ENCODE measurements at places on chromosomes 12 and 14.

DNA sequence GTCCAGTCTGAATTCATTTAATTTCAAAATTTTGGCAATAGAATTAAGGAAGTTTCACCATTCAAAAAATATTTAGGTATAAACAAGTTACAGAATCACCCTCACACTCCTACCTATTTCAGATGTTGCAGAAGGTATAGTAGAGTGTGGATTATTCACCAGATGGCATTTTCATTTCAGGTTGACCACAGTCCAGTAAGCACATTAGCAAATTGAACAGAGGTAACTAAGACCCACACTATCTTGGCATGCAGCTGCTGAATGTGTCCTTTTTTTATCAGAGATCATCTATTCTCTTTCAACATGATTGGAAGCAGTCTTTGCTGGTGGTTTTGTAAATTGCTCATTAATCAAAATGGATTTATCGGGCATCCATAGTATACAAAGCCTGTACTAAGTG lies 151.8 kb upstream of the GARIN6 start:
- DNase-seq = no peak

DNA sequence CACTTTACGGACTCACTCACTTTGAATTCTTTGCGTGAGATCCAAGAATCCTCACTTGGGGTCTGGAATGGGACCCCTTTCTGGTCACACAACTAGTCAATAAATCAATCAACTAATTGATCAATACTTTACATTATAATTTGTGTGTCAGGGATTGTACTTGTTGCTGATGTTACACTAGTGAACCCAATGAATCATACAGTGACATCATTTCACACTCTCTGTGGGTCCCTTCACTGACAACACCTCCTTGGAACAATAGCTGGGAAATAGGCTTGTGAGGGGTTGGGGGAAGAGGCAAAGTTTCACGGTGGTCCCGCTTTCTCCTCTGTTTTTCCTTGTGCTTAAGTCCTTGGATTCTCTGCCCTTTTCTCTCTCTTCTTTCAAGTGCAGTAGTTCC lies 35.0 kb downstream of the TPH2 start:
- DNase-seq = no peak

DNA sequence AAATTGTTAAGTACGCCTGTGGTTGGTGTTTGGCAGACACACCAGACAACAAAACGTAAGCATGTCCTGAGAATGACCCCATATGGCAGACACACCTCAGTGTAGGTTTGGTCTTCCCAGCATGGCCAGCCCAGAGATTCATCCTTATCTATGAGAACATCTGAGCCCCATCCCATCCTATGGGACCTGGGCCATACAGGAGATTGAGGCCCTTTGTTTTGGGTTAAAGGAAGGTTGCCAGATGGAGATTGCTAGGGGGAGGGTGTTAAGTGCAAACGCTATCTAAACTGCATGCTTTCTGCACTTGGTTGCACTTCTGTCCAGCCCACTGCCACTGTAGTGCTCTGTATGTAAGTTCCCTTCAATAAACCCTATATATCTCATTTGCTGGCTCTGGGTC lies 4.1 kb upstream of the PCNX4 start:
- DNase-seq = no peak

GRCh38 chr12:120061575-120062214 lies 54.9 kb downstream of the RAB35 start:
- DNase-seq = no peak

- DNase-seq = no peak
Observed at GRCh38 chr14:48490756-48491155, 815.4 kb upstream of the MDGA2 start.

GRCh38 chr12:128968668-128969067 lies 115.4 kb downstream of the GLT1D1 start:
- DNase-seq = no peak

- peak; percentile 49 for DNase-seq
Observed at GRCh38 chr12:75322464-75322863, 7.7 kb downstream of the CAPS2 start.

- no peak for DNase-seq
Observed at GRCh38 chr14:56358851-56359614, 220.6 kb upstream of the TMEM260 start.

DNA sequence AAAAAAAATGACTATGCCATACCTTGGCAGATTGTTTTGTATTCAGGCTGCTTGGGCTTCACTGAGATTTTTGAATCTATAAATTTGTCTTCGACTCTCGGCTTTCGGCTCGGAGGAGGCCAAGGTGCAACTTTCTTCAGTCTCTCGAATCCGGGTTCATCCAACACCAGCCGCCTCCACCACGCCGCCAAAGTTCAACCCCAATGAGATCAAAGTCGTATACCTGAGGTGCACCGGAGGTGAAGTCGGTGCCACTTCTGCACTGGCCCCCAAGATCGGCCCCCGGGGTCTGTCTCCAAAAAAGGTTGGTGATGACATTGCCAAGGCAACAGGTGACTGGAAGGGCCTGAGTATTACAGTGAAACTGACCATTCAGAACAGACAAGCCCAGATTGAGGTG lies 12.4 kb upstream of the SPPL3 start:
- DNase-seq = no peak

- DNase-seq = peak; percentile 10
Observed at GRCh38 chr12:29710104-29710503, 73.6 kb downstream of the TMTC1 start.

DNA sequence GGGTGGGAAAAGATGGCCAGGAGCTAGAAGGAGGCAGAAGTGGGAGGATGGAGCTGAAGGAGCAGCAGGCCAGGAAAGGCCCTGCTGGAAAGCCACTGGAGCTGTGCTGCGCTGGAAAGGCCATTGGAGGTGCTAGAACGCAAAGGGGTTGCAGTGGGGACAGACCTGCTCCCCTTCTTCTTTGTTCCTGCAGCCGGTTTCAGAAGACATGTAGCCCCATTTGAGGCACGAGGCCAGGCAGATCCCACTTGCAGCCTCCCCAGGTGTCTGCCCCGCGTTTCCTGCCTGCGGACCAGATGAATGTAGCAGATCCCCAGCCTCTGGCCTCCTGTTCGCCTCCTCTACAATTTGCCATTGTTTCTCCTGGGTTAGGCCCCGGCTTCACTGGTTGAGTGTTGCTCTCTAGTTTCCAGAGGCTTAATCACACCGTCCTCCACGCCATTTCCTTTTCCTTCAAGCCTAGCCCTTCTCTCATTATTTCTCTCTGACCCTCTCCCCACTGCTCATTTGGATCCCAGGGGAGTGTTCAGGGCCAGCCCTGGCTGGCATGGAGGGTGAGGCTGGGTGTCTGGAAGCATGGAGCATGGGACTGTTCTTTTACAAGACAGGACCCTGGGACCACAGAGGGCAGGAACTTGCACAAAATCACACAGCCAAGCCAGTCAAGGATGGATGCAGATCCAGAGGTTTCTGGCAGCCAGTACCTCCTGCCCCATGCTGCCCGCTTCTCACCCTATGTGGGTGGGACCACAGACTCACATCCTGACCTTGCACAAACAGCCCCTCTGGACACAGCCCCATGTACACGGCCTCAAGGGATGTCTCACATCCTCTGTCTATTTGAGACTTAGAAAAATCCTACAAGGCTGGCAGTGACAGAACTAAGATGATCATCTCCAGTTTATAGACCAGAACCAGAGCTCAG lies 2.3 kb upstream of the GPR162 start:
- no peak for DNase-seq

GRCh38 chr14:88660056-88660455 lies 97.2 kb downstream of the ZC3H14 start:
- peak; percentile 7 for DNase-seq

DNA sequence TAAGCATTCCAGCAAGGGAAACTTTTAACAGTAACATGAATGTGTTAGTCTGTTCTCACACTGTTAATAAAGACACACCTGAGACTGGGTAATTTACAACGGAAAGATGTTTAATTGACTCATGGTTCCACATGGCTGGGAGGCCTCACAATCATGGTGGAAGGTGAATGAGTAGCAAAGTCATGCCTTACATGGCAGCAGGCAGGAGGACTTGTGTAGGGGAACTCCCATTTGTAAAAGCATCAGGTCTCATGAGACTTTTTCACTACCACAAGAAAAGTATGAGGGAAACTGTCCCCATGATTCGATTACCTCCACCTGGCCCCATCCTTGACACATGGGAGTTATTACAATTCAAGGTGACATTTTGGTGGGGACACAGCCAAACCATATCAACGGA lies 168.3 kb downstream of the PAH start:
- no peak for DNase-seq

- DNase-seq = peak; percentile 83
Observed at GRCh38 chr12:59383079-59383822, 212.6 kb upstream of the SLC16A7 start.

- DNase-seq = no peak
Observed at GRCh38 chr12:25320123-25321006, 69.6 kb upstream of the KRAS start.

GRCh38 chr14:27917896-27918295 lies 848.7 kb upstream of the FOXG1 start:
- DNase-seq = no peak

- DNase-seq = no peak
Observed at GRCh38 chr12:114245555-114245954, 160.4 kb downstream of the TBX5 start.

- DNase-seq = no peak
Observed at GRCh38 chr12:93191423-93191822, 186.3 kb upstream of the NUDT4 start.

- DNase-seq = no peak
Observed at GRCh38 chr14:68793734-68794129, 865 bp upstream of the ZFP36L1 start.

DNA sequence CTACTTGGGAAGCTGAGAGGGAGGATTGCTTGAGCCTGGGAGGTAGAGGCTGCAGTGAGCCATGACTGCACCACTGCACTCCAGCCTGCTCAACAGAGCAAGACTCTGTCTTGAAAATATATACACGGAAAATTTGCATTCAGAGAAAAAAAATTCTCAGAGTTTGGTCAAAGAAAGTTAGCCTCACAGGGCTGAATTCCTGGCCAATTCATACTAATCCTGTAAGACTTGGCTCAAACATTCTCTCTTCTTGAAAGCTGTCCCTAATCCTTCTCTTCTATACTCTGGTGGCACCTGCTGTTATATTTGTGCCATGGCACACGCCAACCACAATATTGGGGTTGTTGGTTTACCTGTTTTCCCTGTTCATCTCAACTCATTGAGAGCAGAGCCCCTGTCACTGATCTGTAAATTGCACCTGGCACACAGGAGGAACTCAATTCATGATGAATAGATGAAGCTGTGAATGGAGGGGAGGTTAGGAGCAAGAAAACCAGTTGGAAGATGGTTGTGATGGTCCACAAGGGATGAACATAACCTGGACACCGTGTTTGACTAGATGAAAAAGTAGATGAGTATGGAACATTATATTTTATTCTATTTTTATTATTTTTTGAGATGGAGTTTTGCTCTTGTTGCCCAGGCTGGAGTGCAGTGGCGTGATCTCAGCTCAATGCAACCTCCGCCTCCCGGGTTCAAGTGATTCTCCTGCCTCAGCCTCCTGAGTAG lies 36.8 kb upstream of the SPTSSA start:
- DNase-seq = peak; percentile 53

DNA sequence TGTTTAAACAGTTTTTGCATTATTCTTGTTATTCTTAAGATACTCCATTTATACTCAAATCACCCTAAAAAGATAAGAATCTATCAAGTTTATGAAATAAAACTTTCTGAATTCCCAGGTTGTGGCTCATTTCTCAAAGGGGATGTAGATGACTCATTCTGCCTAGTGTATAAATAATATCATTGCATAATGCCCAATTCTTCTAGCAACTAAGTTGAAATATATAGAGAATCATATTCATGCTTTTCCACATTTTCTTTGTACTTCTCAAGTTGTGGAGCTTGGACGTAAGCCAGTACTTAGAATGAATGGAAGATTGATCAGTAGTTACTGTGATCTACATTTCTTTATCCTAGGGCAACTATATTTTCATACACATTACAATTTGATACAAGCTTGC lies 201.1 kb downstream of the PPFIA2 start:
- DNase-seq = peak; percentile 65

- DNase-seq = no peak
Observed at GRCh38 chr12:56152756-56153677, 630 bp downstream of the MYL6B start.

DNA sequence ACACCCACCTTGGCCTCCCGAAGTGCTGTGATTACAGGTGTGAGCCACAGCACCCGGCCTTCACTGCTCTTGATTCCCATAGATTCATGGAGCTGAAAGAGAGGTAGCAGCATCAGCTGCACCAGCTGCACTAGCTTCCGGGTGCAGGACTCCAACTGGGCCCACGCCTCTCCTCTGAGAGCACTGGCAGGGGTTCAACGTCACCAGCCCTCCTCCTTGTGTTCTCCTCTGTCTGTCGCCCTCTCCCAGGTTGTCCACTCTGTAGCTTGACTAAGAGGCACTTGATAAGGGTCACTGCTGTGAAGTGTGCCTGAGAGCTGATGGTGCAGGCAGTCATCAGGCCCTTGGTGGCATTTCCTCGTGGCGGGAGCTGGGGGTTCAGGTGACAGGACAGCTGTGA lies 28.3 kb downstream of the MLXIP start:
- DNase-seq = no peak

DNA sequence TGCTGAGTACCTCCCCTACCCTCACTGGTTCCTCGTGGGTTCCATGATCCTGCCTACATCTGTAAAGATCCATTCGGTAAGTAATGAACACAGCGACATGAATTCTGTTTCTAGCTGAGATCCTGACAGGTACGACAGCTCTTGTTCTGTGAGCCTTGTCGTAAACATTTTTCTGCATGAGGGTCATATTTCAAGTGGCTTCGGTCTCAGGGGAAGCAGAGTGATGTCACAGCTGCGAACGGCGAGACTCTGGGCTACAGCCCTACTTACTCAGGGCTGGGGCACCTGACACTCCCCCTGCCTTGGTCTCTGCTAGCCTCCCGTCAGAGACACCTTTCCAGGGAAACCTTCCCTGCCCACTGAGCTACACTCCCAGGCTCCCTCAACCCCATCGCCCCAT lies 85.8 kb downstream of the RBM19 start:
- no peak for DNase-seq

GRCh38 chr12:92134638-92135274 lies 10.9 kb downstream of the BTG1 start:
- peak; percentile 72 for DNase-seq

- DNase-seq = peak; percentile 50
Observed at GRCh38 chr12:118103601-118104382, at the start of gene VSIG10. TSS of gene VSIG10 (minus strand) at chr12:118104011. CDS start at chr12:118103671, 340 bp downstream.

GRCh38 chr14:104367866-104368750 lies 211.5 kb upstream of the C14orf180 start:
- no peak for DNase-seq

DNA sequence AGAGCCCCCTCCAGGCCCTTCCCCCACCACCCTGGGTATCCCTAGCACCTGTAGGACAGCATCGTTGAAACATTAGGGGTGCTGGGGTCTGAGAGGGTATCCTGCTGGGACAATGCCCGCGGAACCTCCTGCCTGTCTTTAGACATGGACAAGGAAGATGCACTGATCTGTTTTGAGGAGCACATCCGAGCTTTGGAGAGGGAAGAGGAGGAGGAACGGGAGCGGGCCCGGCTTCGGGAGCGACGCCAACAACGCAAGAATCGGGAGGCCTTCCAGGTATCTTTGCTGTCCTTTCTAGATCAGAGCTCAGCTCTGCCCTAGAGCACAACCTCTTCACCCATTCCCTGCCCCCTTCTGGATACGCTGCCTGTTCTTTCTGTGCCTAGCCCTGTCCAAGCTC lies 13.2 kb downstream of the PRPF40B start:
- no peak for DNase-seq

- DNase-seq = no peak
Observed at GRCh38 chr14:89775151-89775550, 179.4 kb downstream of the EFCAB11 start.

GRCh38 chr14:51663783-51664326 lies 12.1 kb downstream of the FRMD6 start:
- DNase-seq = no peak

GRCh38 chr12:132484183-132484890 lies 5.6 kb upstream of the FBRSL1 start:
- DNase-seq = no peak

- DNase-seq = no peak
Observed at GRCh38 chr14:45810152-45810872, 557.3 kb upstream of the MIS18BP1 start.

Data from fibroblast of the aortic adventitia (primary cell).